ENCODE measurements at places on chromosomes 7 and 10.

DNA sequence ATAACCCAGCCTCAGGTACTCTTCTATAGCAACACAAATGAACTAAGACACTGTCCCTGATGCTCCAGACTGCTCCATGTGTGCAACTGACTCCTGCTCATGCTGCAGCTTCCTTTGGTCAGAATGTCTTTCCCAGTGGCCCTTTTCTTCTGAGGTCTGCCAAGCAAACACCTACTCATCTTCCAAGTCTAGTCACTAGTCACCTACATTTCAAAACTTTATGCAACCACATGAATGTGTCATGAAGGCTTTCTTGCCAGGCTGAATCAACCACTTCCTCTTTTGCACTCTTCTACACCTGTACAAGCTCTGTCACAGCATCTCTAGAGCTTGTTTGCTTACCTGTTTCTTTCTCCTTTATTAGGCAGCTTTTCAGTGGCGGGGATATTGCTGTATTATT, 75.8 kb downstream of the LSMEM1 start:
- DNase-seq = no peak

- no peak for DNase-seq
These were observed 16.7 kb downstream of the CRPPA start for GRCh38 chr7:16404636-16405035.

- no peak for DNase-seq
These were observed 52.9 kb downstream of the AUTS2 start for GRCh38 chr7:69651101-69651590.

DNA sequence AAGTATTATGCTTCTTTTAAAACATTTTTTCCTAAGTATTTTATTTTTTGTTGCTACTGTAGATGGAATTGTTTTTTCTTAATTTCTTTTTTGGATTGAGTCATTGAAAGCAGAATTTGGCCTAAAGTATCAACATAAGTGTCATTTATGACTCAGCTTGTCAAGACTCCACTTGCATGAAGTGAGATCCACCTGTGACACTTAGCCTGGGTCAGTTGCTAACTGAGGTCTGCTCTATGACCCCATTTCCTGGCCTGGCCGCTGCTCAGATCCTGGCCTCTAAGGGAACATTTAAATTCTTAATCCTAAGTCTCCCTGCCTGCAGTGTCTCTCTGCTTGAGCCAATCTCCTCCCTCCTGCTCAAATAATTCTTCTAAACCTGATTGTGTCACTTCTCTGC, 35.5 kb downstream of the TMEM270 start:
- DNase-seq = no peak

DNA sequence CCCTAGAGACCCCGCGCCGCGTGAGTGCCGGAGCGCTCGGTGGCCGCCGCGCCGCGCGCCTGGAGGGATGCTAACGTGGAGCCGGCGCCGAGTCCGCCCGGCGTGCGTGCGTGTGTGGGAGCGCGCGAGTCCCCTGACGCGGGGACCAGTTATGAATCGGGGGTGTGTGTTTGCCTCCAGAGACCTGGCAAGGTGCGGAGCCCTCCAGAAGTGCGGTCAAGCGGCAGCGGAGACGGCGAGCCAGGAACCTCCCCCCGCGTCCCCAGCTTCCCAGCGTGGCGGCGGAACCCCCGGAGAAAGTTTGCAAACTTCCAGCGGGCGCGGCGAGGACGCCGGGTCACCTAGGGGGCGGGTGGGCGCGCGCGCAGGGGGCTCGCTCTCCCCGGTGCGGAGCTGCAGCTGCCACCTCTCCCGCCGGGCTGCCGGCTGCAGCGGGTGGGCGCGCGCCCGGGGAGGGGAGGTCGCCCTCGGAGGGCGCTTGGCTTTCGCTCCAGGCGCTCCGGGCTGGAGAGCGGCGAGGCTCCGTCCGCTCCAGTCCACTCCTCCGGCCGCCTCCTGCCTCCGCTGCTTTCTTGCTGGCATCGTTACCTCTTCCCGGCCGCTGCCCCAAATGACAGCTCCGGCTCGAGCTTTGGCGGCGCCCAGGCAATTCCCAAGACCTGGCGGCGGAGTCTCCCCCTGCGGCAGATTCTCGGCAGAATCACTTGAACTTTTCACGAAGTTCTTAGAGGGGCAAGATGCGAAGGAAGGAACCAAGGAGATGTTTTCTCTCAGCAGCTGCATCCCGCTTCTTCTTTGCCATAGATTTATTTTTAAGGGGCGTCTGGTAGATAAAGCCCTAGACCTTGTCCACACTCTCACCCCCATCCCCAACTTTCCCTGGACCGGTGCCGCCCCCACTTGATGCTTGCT, 2.3 kb upstream of the CREB5 start:
- no peak for DNase-seq

- no peak for DNase-seq
These were observed 48.5 kb upstream of the LMTK2 start for GRCh38 chr7:98058186-98058585.

- no peak for DNase-seq
These were observed 27.8 kb upstream of the RET start for GRCh38 chr10:43049081-43049551.

- no peak for DNase-seq
These were observed 88.6 kb downstream of the SEC23IP start for GRCh38 chr10:119980956-119981750.

- DNase-seq = no peak
These were observed 1.5 kb downstream of the STOX1 start for GRCh38 chr10:68828833-68829232.

Measured in stimulated activated CD8-positive, alpha-beta memory T cell treated with anti-CD3 and anti-CD28 coated beads, Interleukin-2, amount 100 ng/mL, for 1 hour (primary cell).